ENCODE measurements at places on chromosomes 11 and 22.

DNA sequence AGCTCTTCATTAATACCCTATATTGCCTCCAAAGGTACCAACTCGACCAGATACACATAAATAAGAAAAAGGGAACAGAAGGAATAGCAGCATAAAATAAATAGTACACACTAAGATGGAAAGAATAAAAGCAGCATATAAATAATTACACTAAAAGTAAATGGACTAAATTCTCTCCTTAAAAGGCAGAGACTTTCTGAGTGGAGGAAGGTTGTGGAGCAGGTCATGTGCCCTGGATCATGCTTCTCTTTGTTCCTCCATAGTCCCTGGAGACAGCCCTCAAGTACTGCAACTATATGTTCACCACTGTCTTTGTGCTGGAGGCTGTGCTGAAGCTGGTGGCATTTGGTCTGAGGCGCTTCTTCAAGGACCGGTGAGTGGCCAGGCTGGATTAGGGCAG is 101.4 kb downstream of the CACNA1I start:
- DNase-seq = no peak

DNA sequence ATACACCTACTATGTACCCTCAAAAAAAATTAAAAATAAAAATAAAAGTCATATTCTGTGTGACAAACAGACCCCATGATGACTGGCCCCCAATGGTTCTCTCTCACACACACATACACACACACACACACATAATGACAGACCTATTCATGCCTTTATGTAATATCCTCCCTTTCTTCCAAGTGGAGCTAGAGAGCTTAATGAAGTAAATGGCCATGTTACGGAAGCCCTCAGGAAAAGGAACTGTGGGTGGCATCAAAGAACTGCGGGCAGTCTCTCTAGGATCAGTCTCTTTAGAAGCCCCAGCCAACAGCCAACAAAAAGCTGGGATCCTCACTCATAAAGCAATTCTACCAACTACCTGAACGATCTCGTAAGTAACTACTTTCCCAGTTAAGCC is 125.5 kb downstream of the SIK3 start:
- DNase-seq = no peak

DNA sequence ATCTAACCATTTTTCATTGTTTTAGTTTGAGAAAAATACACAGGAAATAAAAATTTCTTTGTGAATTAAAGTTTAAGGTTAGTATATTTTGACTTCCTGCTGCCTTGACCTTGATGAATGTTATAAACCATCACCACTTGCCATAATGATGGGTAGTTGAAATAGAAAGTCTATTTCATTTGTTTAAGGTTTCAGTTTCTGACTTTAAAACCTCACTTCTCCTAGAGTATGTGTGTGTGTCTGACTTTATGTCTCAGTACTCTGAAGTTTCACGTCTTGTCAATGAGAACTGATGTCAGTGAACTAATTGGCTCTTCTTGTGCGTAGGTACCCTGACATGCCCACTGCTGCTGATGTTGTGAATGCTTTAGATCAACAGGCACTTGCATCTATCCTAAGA is 188.2 kb downstream of the METTL15 start:
- no peak for DNase-seq

- peak; percentile 96 for DNase-seq
Measured at GRCh38 chr11:65498977-65499712, at the start of gene MALAT1. TSS of gene MALAT1 (plus strand) at chr11:65499045.

DNA sequence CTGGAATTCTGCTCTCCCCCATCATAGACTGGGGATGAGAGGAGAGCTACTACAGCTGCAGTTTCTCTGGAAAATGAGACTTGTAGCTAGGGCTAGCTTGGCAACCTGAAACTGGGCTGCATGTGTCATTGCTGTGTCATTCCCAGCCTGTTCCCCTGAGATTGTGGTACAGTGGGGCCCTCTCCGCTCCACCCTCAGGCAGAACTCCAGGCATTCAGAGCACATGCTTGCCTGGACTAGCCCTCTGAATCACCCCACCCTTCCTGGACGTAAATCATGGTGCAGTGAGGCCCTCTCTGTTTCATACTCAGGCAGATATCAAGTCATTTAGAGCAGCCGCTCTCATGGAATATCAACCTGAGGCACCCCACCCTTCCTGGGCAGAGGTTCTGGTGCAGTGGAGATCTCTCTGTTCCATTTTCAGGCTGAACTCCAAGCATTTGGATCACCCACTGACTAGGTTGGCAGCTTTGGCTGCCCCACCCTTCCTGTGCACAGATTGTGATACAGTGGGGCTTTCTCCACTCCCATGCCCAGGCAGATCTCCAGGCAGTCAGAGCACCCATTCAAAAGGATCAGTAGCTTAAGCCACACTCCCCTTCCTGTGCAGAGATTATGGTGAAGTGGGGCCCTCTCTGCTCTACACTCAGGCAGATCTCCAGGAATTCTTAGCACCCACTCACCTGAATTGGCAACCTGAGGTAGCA is 274.4 kb downstream of the C11orf87 start:
- peak; percentile 41 for DNase-seq

DNA sequence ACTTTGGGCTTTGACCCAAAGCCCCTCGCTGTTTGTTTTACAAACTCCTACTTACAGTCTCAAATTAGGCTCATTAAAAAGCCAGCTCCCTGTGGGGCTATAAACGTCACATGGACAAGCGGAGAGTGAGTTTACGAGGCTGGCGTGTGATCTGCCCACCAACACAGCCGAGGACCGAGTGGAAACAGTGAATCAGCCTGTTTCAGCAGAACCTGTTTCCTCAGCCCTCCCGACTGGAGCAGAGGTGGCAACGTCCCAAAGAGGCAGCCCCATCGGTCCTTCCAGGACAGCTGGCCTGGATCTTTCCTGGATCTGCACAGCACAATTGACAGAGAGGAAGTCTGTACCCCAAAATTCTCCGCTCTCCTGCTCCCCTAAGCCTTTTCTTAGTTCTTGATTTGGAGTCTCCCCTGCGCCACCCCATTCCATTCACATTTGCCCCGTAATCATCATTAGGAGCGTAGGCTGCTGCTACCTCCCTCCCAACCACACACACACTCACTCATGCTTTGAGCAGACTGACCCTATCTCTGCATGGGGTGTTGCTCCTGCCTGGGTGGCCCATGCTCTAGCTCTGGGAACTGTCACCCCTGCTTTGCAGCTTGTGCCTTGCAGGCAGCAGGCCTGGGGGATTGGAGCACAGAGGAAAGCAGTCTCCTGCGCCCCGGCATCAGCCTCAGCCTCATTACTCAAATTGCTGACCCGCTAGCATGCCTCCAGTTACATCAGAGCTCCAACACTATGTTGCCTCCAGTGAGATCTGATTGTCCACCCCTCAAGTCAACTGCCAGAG is 117.8 kb downstream of the NAT10 start:
- DNase-seq = peak; percentile 61

DNA sequence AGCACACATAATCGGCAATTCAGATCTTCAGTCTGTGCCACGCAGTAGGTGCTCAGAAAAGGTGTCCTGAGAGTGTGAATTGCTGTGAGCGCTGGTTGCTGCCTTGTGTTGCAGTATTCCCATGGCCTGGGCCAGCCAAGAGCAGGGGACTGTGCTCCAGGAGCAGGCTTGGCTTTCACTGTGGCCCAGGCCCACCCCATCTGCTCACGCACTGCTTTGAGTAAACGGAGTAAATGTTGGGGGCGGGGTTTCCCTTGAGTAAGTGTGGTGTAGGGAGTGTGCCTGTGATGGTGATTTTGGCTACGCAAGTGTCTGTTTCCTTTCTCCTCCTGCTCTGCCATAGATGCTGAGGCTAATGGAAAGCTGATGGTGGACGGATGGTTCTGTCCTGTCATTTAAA is 2.3 kb downstream of the CTTN start:
- no peak for DNase-seq

- no peak for DNase-seq
Measured at GRCh38 chr11:59616396-59616982, 915 bp upstream of the OSBP start.

GRCh38 chr11:80586464-80586863 is 1145.6 kb upstream of the TENM4 start:
- DNase-seq = peak; percentile 0
